ENCODE measurements at places on chromosomes 13 and 19.

DNA sequence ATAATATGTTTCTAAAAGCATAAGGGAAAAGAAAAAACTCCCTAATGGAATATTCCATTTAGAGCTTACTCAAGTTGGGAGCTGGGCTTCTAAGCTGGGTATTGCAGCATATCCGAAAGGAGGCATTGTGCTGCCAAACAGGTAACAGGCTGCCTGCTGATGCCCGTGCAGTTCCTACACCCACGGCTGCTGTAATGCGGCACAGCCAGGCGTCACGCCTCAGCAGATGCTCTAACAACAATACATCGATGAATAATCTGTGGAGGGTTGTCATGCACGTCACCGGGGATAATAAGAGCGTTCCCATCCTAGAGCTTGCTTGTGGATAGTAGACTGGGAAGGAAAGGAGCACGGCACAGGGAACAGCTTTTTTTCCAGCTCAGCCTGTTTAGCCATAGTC, 1582.1 kb upstream of the SLC10A2 start:
- no peak for DNase-seq

DNA sequence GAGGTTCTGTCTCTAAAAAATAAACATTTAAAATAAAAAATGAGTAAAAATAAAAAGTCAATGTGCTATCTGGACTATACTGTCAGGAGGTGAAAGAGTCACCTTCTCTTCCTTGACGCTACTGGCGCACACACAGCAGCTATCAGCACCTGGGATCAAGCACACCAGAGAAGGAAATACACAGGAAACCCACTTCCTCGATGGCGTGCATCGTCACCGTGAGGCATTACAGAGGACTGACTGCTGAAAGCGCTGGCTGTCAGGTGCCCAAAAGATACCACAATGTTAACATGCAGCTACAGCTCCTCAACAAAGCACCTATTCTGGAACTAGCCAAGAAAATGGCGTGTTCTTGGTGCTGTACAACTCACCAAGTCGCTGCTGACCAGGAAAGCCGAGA, 6.1 kb downstream of the SLC35E1 start:
- DNase-seq = peak; percentile 53

DNA sequence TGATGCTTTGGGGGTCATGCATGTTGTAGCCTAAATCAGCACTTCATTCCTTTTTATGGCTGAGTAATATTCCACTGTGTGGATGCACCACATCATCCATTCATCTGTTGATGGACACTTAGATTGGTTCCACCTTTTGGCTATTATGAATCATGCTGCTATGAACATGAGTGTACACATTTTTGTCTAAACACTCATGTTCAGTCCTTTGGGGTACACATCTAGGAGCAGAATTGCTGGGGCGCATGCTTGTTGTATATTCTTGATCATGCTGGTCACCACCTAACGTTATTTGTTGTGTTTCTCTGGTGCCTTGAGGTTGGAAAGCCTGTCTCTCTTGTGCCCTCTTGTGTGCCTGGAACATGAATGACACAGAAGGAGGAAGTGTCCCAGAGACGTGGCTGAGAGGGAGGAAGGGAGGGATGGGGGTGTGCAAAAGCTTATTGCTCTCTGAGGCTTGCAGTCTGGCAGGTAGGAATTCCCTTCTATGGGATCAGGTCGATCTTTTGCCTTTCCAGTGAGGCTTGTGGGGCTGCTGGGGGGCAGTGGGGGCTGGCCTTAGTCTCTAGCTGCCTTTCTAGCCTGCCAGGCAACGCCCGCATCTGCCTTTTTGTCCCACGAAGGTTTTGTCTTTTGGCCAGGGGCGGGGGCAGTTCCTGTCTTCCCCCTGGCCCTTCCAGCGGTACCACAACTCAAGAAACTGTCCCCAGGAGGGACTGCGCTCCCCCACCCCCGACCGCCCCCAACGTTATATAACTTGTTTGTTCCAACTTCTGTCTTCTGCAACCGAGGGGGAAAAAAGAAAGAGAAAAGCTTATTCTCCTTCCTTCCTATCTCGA, 7.6 kb downstream of the KLHL26 start:
- DNase-seq = no peak

DNA sequence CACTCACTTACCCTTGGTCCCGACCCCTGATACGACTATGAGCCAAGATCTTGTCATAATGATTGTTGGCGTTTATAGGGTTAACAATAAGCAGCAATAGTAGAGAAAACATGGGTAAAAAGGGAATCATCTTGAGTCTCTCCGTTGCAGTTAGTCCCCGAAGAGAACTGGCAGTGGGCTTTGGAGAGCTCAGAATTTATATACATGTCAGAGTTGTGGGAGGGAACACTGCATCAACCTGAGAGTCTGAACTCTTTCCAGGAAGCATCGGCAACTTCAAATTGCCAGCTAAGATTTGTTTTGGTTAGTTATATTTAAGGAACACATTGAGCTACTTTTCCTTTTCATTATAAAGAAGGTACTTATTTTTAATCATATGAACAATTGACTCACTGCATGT, at the start of gene POSTN:
Gene POSTN (minus strand): TSS at position 172 of the 400 bp plus-strand sequence. CDS start 42 bp downstream, at position 130.
- DNase-seq = no peak

- DNase-seq = no peak
Measured at GRCh38 chr19:2180881-2181632, 17.3 kb downstream of the DOT1L start.

DNA sequence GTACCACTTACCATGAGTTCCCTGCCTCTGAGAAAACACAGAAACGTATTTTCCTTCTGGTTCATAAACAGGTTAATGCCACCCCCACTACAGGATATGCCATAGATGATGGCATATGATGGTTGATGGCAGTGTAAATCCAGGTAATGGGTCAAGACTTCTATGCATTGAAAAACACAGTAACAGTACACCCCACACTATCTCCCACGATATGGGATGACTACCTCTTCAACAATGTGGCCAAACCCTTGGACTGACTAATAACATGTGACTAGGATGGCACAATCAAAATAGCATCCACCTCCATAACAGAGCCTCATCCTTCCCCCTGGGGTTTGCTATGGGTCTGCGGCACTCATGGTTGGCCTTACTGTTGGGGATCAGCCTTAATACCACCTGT, 22.0 kb downstream of the ZNF235 start:
- no peak for DNase-seq

- DNase-seq = no peak
Measured at GRCh38 chr19:1618157-1619093, 13.2 kb upstream of the UQCR11 start.

DNA sequence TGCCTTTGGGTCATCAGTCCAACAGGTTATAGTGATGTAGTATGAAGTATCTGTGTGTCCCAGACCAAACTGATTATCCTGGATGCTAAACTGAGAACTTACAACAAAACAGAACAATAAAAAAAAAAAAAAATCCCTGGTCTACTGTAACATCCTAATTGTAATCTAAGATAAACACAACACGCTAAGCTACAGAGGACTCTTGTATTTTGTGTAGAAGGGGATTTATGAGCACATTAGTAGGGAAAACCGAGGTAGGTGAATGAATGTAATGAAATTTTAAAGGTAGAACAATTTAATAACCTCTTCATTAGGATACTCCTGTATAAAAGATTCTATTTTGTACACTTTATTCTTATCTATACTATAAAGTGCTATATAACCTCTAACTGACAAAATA, 424.1 kb downstream of the NDFIP2 start:
- no peak for DNase-seq

- no peak for DNase-seq
Measured at GRCh38 chr19:42348211-42348610, 22.8 kb downstream of the MEGF8 start.

DNA sequence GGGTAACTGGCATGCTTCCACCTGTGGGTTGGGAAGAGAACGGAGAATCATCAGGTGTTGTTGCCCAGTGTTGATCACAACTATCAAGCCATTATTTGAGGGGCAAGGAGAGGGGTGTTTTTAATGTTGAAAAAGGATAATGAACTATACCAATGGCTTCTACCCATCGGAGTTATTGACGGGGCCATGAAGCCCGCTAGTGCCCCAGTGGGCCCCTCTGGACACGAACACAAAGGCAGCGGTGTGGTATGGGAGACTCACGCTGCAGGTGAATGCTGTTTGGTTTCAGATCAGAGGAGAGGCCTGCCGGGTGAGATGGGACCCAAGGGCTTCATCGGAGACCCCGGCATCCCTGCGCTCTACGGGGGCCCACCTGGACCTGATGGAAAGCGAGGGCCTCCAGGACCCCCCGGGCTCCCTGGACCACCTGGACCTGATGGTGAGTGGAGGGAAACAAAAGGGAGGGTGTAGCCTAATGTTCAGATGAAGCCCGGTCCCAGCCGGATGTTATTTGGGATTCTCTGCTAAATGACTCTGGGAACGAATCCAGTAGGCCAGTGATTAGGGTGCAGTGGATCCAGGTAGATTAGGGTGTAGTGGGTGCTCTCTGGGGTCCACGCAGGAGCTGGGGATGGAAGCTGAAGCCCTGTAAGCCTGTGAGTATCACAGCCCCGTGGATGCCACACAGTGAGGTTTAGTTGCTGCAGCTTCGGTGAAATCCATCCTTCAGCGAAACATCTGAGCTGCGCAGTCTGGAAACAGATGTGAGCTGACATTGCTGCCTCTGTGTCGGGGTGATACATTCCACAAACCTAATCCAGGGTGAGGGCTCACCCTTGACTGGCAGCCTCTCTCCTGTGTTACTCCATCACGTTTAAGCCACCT, 111.3 kb downstream of the RAB20 start:
- DNase-seq = no peak

GRCh38 chr19:13008926-13009787, 13.9 kb downstream of the NFIX start:
- DNase-seq = no peak

GRCh38 chr13:24682353-24682752, 2.1 kb downstream of the ATP12A start:
- DNase-seq = no peak

- DNase-seq = no peak
Measured at GRCh38 chr19:54928299-54928698, 19.0 kb downstream of the NLRP7 start.

DNA sequence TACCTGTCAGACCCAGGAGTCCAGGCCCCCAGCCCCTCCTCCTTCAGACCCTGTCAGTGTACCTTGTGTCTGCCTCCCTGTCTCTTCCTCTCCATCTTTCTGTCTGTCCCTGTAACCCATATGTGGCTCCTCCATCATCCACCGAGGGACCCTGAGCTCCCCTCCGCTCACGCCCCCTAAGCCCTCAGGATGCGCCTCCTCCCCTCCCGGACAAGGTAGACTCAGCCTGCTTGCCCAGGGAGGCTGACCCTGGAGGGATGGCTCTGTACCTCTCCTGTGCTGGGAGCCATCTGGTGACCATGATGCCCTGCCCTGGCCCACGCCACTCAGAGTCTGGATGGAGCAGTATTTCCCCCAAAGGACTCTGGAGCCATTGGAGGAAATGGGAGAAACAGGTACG, 1.0 kb upstream of the CAPN12 start:
- no peak for DNase-seq

DNA sequence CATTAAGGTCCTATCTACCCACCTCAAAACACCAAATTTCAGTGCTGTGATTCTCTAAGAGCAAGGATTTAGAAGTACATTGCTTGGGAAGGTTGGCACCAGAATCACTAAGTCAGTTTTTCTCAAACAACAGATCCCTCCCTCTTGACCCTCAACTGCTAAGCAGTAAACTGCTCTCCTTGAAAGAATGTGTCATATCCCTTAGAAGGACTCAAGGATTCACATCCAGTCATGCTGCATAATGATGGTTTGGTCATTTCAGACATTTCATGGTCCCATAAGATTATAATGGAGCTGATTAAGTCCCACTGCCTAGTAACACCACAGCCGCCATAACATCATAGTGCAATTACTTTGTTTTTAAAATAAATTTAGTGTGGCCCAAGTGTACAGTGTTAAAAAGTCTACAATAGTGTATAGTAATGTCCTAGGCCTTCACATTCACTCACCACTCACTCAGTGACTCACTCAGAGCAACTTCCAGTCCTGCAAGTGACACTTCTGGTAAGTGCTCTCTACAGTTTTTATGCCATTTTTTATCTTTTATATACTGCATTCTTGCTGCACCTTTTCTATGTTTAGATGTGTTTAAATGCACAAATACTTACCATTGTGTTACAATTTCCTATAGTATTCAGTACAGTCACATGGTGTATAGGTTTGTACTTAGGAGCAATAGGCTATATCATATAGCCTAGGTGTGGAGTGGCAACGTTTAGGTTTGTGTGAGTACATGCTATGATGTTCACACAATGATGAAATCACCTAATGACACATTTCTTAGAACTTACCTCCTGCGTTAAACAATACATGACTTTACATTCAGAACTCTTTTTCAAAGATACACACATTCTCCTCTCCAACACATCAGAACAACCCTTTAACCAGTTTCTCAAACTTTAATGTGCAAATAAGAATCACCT, 15.7 kb upstream of the CCDC169 start:
- no peak for DNase-seq

GRCh38 chr19:1248786-1249297, 459 bp downstream of the MIDN start:
- peak; percentile 79 for DNase-seq

- no peak for DNase-seq
Measured at GRCh38 chr13:21015284-21015683, 46.1 kb downstream of the LATS2 start.

GRCh38 chr13:110340812-110341444, 33.8 kb downstream of the COL4A2 start:
- DNase-seq = peak; percentile 38

GRCh38 chr13:110236831-110237261, 70.1 kb downstream of the COL4A1 start:
- no peak for DNase-seq

DNA sequence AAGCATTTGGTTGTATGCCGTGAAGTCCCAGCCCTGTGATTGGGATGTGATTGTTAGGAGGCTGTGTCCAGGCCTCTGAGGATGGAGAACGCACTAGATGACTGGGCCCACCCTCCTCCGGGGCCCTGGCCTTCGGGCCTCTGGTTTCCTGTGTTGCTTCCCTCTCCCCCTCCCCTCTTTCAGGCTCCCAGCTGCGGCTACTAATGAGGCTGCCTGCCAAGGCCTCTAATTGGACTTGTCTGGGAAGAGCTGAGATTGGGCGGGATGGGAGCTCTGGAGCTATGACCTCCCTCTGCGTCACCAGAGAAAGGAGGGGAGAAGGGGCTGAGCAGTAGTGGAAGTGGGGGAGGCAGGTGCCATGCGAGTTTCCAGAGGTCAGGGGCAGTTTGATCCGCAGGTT, 9.9 kb downstream of the PTH2 start:
- no peak for DNase-seq
